NCI-H1092 treated with DMSO at 0.1 percent for 48 hours (cell line): ENCODE measurements at places on chromosomes 12 and 14.

- no peak for DNase-seq
These were observed 1061.0 kb upstream of the TMEM132C start for GRCh38 chr12:127205781-127206555.

- no peak for DNase-seq
These were observed 18.7 kb upstream of the POP5 start for GRCh38 chr12:120599672-120600552.

DNA sequence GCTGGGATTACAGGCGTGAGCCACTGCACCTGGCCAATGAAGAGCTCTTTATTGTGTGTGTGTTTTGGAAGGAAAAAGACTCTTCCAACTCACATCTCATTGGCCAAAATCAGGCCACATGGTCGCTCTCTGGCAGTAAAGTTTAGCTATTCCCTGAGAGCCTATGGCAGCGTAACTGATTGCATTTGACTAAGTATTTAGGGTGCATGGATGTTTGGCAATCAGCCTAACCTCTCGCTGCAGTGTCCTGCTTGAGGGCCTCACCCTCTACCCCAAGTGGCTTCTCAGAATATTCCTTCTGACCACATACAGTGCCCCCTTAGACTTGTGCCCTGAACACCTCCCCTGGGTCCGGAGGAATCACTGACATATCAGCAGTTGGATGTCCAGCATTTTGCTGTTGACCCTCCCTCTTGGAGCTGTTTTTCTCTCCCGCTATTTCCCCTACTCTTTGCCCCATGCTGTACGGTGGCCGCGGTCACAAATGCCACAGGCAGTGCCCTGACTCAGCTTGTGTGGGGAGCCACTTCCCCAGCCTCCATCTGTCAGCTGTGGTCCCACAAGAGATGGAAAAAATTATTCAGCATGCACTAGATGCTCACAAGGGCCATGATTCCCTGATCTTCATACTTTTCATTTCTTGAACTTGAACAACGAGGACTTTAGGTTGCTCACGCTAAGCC, 9.5 kb downstream of the PHETA1 start:
- no peak for DNase-seq

GRCh38 chr12:105775343-105775742, 363.4 kb downstream of the NUAK1 start:
- no peak for DNase-seq

- DNase-seq = no peak
These were observed 75.6 kb upstream of the TMEM132C start for GRCh38 chr12:128191380-128191779.

DNA sequence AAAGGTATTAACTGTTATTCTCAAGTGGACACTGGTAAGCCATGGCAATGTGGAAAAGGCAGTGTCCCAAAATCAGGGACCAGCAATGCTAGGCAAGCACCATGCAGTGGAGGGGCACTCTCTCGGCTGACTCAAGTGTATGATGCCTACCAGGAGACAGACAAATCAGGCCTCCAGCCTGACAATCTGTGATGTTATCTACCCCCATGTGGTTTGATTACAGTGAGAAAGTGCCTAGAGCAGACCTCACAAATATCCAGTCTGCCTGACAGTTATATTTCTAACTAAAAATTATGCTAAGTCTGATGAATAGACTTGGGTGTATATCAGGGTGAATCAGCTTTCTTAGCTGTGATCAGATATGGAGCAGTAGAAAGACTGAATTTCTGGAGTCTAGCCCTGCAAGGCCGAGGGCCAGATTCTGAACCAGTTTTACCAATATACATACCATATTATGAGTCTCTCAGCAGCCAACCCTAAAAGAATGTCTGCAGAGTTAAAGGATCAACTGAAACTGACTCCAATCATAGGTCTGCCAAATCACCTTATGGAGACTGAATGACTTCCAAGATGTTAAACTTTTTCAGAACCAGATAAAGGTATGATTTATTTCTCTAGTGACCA, 3.2 kb downstream of the PLBD1 start:
- DNase-seq = no peak

- DNase-seq = no peak
These were observed 91.9 kb upstream of the MANSC4 start for GRCh38 chr12:27871946-27872345.

- no peak for DNase-seq
These were observed 11.9 kb upstream of the SH2B3 start for GRCh38 chr12:111393700-111394300.

- no peak for DNase-seq
These were observed 75.1 kb downstream of the PELI2 start for GRCh38 chr14:56193347-56193746.

DNA sequence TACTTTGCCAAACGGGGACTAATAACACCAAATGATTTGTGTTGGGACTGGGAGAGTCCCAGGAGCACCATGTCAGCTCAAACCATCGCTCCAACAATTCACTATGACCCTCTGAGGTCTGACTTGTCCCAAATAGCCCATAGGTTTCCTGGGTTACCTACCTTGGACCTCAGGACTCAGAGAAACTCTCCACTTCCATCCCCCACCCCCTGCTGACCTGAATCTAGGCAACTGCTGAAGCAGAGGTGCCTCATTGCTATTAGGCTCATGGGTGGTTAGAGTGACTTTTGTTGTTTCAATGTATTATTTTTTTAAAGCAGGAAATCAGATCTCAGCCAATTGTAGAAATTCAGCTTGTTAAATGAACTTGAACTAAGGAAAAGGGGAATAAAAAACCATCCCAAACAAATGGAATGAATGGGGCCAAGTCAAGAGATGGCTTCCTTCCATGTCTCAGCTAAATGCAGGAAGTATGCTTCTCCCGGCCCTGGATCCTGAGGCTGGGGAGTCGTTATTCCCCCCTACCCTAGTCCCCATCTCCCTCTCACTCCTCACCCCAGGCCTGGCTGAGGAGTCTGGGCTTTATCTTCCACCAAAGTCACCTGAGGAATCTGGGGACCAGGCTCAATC, 80.9 kb upstream of the SLC24A4 start:
- DNase-seq = no peak

- DNase-seq = no peak
These were observed 95.6 kb upstream of the SLC38A2 start for GRCh38 chr12:46468160-46468559.

GRCh38 chr14:59252772-59253500, 64.5 kb downstream of the DAAM1 start:
- DNase-seq = no peak

- no peak for DNase-seq
These were observed 119.0 kb upstream of the CPSF6 start for GRCh38 chr12:69120354-69120753.

DNA sequence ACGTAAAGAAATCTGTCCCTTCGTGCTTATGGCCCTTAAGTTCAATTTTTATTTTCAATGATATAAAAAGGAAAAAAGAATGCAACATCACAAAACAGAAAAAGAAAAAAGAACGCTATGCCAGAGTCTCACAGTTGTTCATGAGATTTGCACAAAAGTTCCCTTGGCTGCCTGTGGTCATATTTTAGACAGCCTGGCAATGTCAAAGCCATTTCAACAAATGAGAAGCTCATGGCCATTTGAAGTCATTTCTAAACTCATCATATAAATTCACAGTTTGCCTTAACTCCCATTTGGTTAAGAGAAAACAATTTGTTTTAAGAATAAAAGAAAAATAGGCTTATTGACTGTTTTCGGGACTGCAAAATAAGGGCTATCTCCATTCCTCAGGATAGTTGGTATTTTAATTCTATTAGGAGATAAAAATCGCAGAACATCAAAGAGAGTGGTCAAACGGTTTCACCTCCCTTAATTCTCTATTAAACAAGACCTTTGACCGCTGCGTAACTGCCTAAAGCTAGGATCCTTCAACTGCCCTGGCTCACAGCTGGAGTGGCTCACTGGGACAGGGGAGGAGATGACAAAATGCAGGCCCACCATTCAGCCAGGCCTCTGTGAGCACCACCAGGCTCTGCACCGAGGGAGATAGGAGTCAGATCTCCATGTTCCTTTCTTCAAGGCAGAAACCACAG, 119.2 kb upstream of the DAAM1 start:
- DNase-seq = no peak

DNA sequence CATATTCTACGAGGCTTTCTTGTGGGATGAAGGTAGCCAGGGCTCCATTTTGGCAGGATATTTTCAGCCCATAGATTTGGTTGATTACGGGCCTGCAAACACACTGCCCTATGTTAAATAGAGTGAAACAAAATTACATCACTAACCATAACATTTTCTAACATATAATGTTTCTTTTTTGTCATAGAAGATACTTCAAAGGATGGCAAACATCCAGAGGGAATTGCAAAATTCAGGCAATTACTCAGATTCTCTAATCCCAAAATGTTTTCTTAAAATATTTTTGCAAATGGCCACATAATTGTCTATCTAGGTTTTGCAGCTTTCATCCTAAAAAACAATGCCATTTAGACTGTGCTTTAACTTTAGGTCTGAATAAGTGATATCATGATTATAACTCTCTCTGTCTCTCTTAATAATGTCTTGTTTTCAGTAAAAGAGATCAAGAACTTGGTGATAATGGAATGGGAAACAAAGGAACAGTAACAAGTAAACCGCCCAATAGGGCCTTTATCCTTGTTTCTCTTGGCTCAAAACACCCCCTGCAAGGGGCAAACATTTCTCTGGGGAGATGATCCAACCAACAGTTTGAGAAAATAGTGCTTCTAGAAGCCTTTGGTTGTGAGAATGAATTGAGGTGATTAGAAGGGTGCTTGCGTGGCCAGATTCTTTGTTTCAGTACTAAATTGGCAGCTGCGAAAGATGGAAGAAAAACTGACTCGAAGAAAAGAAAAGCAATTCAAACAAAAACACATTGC, 54.4 kb upstream of the BTG1 start:
- no peak for DNase-seq

GRCh38 chr12:31234955-31235867, 90.7 kb downstream of the SINHCAF start:
- peak; percentile 95 for DNase-seq
